WTC11 (cell line): ENCODE measurements at places on chromosomes 3 and 15. TPM values are rescaled to one million over a fixed set of nuclear protein-coding genes. Genes with fewer than 3 reads are reported as not detected.

GRCh38 chr3:125324341-125324740 is 50.8 kb downstream of the ZNF148 start:
- no peak for DNase-seq
- H3K36me3 ChIP-seq, result peaks cover 3% of the 10 kb centered on the region; the same call in 1 of the 2 replicates
- H3K4me1 ChIP-seq, result peaks cover 15% of the 10 kb centered on the region
- no peaks in the 10 kb centered on the region for H3K27me3 ChIP-seq

GRCh38 chr15:38253351-38253781 is 730 bp downstream of the SPRED1 start:
- H3K4me3 ChIP-seq, result peak overlapping the region; percentile 95
- H3K27me3 ChIP-seq, result no peaks in the 10 kb centered on the region
- DNase-seq, result no peak
- peaks cover 50% of the 10 kb centered on the region for H3K4me1 ChIP-seq
- peak overlapping the region; percentile 89 for H3K27ac ChIP-seq

DNA sequence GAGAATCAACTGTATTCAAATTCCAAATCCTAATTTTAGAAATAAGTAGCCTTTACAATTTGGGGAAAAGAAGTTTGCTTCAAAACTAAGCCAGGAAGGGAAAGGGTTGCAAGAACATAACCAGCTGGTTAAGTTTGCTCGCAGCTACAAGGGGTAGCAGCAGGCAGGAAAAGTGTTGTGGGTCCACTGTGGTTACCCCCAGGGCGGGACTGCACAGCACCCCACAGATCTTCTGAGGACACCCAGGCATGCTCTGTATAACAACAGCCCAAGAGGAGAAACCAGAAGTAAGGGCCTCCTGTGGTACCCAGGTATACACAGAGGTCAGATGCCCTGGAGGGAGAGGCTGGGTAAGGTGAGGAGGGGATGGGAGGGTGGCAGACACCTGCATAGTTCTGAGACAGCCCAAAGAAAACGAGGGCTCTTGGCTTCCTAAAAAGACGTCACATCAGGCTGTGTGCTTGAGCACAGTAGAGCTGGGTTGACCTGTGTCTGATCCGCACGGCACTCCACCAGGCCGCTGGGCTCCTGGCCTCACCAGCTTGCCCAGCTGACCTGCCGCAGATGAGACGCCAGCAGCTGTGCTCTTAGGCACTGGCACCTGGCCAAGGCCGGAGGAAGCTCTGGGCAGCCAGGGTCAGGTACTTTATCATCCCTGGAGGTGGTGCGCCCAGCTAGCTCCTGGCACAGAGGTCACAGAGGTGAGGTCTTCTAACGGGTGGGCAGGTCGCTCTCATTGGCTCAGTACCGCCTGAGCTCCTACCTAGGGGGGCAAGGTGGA is 81.8 kb upstream of the SNRPA1 start:
- H3K27ac ChIP-seq, result no peak overlapping the region
- H3K36me3 ChIP-seq, result no peaks in the 10 kb centered on the region
- peaks cover 21% of the 10 kb centered on the region for H3K4me1 ChIP-seq
- no peak for DNase-seq
- no peak overlapping the region for H3K4me3 ChIP-seq

ISY1 gene
- 21.4 to 25.0 TPM (median 21.5 TPM) in 3 replicates for total RNA-seq

DNA sequence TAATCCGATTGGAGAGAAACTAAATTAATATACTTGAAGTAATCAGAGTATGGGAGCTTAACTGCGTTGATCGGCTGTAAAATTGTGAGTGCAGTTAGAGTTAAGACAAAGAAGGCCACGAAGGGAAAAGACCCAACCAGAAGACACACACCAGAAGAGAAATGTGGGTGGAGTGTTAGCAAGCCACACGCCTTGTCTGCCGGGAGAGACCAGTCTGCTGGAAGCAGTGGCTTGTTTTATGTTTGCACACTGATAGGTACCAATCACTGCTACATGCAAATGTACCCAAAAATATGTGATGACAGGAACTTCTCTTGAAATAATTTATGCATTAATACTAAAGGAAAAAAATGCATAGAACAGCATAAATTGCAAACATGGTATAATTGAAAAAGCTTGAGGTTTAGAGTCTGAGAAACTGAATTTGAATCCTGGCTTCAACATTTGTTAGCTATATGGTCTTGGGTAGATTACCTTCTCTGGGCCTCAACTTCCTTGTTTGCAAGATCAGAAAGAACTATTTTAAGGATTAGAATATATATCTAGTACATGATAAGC is 23.1 kb downstream of the EEFSEC start:
- no peaks in the 10 kb centered on the region for H3K36me3 ChIP-seq
- DNase-seq, result no peak
- no peak overlapping the region for H3K27ac ChIP-seq
- H3K27me3 ChIP-seq, result no peaks in the 10 kb centered on the region

ERICH6 gene
- total RNA-seq, result 0.26 to 0.30 TPM in 2 of 3 replicates, not detected in the other

PCSK6 gene
- total RNA-seq, result 2.9 to 3.8 TPM (median 3.8 TPM) in 3 replicates

GRCh38 chr3:139473155-139473771 is 3.1 kb downstream of the RBP2 start:
- peaks cover 6% of the 10 kb centered on the region for H3K4me1 ChIP-seq
- H3K27ac ChIP-seq, result no peak overlapping the region
- H3K4me3 ChIP-seq, result no peak overlapping the region
- H3K27me3 ChIP-seq, result no peaks in the 10 kb centered on the region
- H3K36me3 ChIP-seq, result no peaks in the 10 kb centered on the region
- DNase-seq, result no peak

DNA sequence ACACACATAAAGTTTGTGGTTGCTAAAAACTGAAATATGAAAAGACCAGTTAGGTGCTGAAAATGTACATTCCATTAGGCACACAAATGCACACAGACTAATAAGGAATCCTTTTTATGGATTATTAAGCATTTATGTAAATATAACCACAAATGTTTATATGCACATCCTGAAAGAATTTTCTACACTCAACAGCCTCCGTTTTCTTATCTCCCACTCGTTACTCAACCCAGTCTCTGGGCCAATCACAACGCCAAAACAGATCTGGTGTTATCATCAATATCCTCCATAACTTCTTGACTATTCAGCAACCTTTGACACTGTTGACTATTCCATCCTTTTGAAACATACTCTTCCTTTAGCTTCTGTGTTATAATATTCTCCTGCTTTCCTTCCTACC is 136.4 kb downstream of the ATP8B4 start:
- H3K27me3 ChIP-seq, result no peaks in the 10 kb centered on the region
- DNase-seq, result no peak
- no peak overlapping the region for H3K27ac ChIP-seq
- H3K4me3 ChIP-seq, result no peak overlapping the region
- H3K36me3 ChIP-seq, result no peaks in the 10 kb centered on the region
- H3K4me1 ChIP-seq, result no peaks in the 10 kb centered on the region

GRCh38 chr3:64022451-64023186 is 675 bp downstream of the PSMD6 start:
- DNase-seq, result no peak
- H3K27me3 ChIP-seq, result no peaks in the 10 kb centered on the region
- peak overlapping the region; percentile 88 for H3K4me3 ChIP-seq
- peaks cover 13% of the 10 kb centered on the region for H3K4me1 ChIP-seq

EPHB3 gene
- total RNA-seq, result 5.3 to 11.4 TPM (median 6.3 TPM) in 3 replicates

IL5RA gene
- total RNA-seq, result not detected in 3 replicates

- no peak for DNase-seq
- no peak overlapping the region for H3K4me3 ChIP-seq
- no peaks in the 10 kb centered on the region for H3K27me3 ChIP-seq
- no peaks in the 10 kb centered on the region for H3K36me3 ChIP-seq
Measured at GRCh38 chr3:24129549-24129948, 184.5 kb downstream of the NR1D2 start.

CHRD gene
- total RNA-seq, result 1.3 to 2.7 TPM (median 1.8 TPM) in 3 replicates

GRCh38 chr3:113673593-113673992 is 22.8 kb downstream of the USF3 start:
- H3K27ac ChIP-seq, result no peak overlapping the region
- H3K4me1 ChIP-seq, result peaks cover 15% of the 10 kb centered on the region
- no peak for DNase-seq
- no peaks in the 10 kb centered on the region for H3K27me3 ChIP-seq
- peaks cover 9% of the 10 kb centered on the region for H3K36me3 ChIP-seq

DNA sequence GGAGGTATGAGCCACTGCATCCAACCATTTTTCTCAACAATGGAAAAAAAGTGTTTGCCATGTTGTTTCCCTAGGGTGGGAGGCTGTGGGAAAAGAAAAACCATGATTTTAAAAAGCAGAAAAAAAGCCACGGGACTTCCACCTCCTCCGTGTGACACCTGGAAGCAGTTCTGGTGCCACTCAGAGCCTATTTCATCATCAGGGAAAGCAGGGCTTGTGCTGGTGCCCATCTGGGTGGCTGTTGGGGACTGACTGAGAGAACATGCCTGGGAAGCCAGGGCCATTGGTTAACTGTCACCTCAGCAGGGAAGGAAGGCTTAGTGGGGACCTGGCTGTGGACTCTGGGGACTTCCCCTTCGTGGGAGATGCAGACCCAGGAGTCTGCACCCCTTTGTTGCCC is 7.3 kb downstream of the RNU5B-1 start:
- H3K4me1 ChIP-seq, result peaks cover 17% of the 10 kb centered on the region
- H3K27ac ChIP-seq, result no peak overlapping the region
- H3K36me3 ChIP-seq, result no peaks in the 10 kb centered on the region
